ENCODE measurements at places on chromosomes 7 and 10.
A peak's percentile ranks its signal among the peaks of the same experiment; 100 is the strongest.

DNA sequence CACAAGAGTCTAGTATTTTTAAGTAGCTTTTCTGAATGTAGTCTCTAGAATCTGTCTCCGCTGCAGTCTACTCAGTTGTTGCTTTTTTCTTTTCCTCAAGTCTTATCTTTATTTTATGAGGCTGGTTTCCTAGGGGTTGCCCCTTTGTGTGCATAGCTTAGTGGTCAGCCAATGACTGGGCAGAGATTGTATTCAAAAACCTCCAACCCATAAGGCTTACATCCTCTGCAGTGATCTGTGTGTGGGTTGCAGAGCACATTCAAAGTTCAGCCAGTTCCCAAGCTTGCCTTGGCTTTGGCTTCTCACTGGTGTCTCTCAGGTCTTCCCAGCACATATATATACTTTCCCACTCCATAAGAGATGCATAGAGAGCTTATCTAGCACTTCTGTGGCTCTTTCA is 160.0 kb upstream of the TCF7L2 start:
- no peak for DNase-seq

- DNase-seq = no peak
Observed at GRCh38 chr10:128879030-128879429, 588.0 kb upstream of the MGMT start.

DNA sequence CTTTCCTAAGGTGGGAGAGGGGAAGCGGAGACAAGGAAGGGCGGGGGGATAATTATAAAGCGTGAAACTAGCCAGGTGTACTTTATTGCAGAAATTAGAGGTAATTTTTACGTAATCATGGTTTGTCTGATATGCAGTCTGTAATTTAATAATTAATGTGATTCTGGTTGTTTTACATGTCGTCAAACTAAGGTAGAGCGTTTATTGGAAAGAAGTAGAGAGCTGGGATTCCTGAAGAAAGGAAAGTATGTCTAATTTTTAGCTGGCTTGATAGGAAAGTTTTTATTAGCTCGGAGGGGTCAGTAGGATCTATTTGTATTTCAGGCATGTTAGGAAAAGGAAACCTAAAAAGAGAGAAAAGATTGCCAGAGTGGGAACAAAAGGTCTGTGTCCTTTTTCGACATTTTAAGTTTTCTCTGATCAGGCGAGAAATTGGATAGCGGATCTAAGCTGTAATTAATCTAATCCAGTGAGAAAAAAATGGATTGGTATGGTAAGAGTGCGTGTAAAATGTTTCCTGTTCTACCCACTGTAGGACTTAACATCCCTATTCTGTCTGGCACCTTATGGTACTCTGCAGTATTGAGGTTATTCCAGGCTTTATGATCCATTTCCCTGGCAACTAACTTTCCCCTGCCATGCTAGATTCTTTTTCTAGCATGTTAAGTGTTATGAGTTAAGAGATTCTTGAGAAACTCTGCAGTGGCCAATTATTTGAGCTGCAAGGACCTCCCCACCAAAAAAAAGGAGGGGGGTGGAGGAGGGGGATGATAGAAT is 1.4 kb downstream of the CELF2 start:
- DNase-seq = no peak

- DNase-seq = peak; percentile 65
Observed at GRCh38 chr7:101814991-101815825, 2.2 kb upstream of the CUX1 start.

GRCh38 chr7:107742678-107743566 is 1.0 kb upstream of the CBLL1 start:
- DNase-seq = peak; percentile 80

Data from SW480 (cell line).